ENCODE measurements at places on chromosomes 16 and 17. TPM values are rescaled to one million over a fixed set of nuclear protein-coding genes. Genes with fewer than 3 reads are reported as not detected.

FLYWCH2 gene
- total RNA-seq, result 36.4 TPM

DNA sequence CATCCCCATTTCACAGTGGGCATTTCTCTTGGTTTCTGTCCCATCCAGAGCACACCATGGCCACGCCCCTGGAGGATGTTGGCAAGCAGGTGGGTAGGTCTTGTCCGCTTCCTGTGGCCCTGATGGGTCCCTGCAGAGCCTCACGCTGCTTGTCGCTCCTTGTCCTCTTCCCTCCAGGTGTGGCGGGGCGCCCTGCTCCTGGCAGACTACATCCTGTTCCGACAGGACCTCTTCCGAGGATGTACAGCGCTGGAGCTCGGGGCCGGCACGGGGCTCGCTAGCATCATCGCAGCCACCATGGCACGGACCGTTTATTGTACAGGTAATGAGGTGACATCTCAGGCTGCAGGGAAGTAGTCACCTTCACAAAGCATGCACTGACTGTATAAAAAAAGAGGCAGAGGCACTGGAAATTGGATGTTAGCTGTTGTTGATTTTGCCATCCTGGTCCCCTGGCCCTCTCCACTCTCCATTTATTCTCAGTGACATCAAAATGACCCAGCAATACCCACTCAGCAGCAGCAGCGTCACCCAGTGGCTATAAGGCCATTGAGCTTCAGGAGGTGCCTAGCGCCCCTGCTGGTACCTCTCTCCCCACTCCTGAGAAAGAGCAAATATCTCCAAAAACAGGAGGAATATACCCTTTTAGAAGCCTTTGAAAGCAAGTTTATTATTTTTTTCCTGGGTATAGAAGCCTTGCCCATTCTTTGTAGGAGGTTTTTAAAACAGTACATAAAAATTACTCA is 13.7 kb downstream of the METTL22 start:
- no peak for DNase-seq

MYH13 gene
- total RNA-seq, result not detected

ABR gene
- 60.9 TPM for total RNA-seq

DNA sequence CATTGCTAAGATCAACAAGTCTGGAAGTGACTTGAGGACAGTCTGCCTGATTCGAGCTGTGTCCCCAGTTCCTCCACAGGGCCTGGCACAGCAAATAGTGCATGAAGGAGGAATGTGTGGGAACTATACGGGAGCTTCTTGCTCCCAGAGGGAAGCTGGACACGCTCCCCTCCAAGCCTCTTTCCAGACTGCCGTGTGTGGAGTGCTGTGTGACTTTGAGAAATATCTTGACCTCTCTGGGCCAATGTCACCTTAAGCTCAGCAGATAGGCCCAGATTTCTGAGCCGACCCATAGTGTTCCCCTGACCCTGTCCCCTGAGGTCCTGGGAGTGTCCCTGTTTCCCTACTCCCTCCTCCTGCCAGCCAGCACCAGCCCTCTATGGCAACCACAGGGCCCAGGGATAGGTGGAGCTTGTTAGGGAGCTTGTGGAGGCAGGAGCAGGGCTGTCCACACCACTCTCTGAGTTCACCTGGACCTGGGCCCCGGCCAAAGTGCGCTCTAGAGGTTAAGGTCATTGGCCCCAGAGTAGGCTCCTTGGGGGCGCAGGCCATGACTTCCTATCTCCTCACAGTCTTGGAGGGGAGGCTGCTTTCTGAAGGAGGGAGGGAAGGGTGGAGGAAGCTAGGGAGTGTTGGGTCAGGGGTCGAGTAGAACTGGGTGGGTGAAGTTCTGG is 6.3 kb upstream of the FOXN1 start:
- no peak for DNase-seq

DNA sequence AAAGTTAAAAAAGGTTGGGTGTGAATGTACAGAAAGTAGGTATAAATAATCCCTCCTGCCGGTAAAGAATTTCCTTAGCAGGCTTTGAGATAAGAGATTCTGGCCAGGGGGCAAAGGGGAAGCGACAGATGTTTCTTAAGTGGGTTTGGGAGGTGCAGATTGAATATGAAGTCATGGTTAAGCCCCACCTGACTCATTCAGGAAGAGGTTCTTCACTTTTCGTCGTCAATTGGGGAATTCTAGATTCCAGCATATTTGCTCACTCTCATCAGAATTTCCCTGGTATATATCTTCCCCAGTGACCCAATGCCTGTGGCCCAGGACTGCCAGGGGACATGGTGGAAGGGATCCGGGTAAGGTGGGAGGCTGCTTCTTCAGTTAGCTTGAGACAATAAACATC is 127.8 kb downstream of the CPPED1 start:
- DNase-seq, result no peak

GRCh38 chr17:2053380-2054261 is 1.3 kb upstream of the HIC1 start:
- peak; percentile 96 for DNase-seq

SCGB1C2 gene
- not detected for total RNA-seq

- peak; percentile 89 for DNase-seq
Observed at GRCh38 chr16:71610936-71611871, 14.8 kb upstream of the MARVELD3 start.

TMEM92 gene
- total RNA-seq, result not detected

GRCh38 chr16:50948268-50948930 is 202.7 kb downstream of the SALL1 start:
- no peak for DNase-seq

GRCh38 chr16:14310519-14310991 is 239.4 kb downstream of the MRTFB start:
- DNase-seq, result no peak

DNA sequence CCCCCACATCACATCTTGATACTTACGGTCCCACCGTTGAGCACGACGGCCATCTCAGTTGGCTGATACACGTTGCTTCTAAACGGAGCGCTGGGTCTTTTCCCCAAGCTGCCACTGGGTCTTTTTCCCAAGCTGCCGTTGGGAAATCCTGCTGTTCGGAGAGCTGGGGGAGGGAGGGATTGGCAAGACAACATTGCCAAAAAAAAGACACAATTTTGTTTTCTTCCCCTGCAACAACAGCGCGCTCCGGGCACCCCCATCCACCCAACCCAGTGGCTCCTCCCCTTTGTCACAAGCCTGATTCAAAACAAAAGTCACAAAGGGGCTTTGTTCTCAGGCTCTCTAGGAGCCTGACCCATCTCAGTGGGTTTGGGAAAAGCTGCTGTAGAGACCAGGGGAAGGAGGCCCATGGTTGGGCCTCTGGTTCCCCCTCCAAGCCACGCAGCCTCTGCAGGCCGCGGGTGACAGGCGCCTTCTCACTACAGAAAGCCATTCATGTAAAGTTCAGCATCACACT is 22.8 kb downstream of the GPRC5B start:
- no peak for DNase-seq

DNA sequence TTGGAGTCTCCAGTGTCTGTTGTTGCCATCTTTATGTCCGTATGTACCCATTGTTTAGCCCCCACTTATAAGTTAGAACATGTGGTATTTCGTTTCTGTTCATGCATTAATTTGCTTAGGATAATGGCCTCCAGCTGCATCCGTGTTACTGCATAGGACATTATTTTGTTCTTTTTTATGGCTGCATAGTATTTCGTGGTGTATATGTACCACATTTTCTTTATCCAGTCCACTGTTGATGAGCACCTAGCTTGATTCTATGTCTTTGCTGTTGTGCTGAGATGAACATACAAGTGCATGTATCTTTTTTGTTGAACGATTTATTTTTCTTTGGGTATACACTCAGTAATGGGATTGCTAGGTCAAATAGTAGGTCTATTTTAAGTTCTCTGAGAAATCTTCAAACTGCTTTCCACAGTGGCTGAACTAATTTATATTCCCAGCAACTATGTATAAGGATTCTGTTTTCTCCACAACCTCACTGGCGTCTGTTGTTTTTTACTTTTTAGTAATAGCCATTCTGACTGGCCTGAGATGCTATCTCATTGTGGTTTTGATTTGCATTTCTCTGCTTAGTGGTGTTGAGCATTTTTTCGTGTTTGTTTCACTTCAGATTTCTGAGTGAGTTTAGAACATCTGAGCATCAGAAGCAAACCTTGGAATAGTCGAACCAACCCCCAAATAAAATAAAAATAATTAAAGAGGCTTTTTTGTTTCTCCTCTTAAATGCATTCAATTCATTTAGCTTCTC is 304.7 kb downstream of the ZFHX3 start:
- DNase-seq, result no peak

Data from lower leg skin (tissue), 4 donors.